Sciatic nerve (tissue), 2 donors: ENCODE measurements at places on chromosomes 1 and 21. TPM values are rescaled to one million over a fixed set of nuclear protein-coding genes. Genes with fewer than 3 reads are reported as not detected.

- DNase-seq: no peak
Measured at GRCh38 chr1:78387871-78388270, 102.9 kb upstream of the PTGFR start.

DNA sequence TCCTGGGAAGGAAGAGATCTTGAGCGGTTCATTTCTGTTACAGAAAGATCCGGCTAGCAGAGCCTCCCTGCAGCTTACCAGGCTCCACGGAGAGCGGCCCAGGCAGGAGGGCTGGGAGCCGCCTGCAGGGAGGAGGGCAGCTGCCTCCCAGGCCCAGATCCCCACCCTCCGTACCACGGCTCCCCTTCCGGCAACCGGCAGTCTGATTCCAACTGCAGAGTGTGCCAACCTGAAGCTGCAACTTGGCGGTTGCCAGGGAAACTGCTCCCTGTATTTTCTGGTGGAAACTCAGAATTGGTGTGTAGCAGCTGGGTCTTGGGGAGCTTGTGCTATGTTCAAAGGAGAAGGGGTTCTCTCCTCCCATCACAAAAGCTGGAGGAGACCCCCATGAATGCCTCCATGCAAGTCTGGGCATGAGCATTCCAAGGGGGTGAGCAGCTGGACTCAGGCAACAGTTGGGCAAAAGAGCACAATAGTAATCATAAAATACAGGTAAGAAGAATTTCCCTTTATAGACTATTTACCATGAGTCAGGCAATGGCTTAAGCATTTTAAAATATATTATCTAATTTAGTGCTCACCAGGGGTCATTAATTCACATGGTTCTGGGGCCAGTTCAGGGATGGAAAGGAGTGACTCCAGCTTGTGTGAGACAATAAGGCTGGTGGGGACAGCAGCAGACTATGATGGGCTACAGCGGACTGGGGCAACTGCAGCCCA, 46.1 kb upstream of the KAZN start:
- DNase-seq: no peak

- no peak for DNase-seq
Measured at GRCh38 chr1:190747704-190748103, 270.0 kb upstream of the BRINP3 start.

- DNase-seq: no peak
Measured at GRCh38 chr1:15997076-15997585, 6.9 kb upstream of the SRARP start.

GRCh38 chr21:27244776-27245175, 277.9 kb upstream of the ADAMTS5 start:
- no peak for DNase-seq

FAM163A gene
- not detected for total RNA-seq

DNA sequence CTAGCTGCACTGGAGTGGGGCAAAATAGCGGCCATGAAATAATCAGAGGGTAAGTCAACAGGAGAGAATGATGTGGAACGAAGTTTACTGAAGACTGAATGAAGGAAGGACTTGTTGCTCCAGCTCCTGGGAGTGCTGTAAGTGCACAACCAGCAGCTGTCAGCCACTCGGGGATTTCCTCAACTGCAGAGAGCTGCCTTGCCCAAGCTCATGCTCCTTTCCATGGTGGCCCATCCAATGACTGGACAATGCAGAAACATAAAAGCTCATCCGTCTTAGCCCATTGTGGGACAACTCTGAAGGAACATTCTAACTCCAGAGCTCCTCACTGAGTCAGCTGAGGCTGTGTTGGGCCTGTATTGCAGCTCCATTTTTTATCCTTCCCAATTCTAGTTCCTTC, 21.1 kb upstream of the RBM15 start:
- no peak for DNase-seq

DNA sequence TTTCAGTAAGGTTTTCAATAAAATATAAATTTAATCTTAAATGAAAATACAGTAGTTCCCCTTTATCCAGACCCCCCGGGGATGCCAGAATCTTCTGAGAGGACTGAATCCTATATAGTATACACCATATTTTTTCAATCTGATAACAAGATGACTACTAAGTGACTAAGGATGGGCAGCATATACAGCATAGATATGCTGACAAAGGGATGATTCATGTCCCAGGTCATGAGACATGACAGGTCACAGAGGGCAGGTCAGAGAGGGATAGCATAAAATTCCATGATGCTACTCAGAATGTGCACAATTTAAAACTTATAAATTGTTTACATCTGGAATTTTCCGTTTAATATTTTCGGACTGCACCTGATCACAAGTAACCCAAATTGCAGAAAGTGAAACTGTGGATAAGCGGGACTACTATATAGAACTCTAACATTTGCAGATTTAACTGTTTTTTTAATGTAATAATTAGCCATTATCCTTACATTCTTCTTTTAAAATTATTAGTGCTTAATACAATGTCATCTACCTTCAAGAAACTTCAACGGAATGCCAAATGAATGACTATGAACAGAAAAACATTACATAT, 48.8 kb downstream of the LRRC40 start:
- DNase-seq: no peak

KLF17 gene
- total RNA-seq: not detected

DNA sequence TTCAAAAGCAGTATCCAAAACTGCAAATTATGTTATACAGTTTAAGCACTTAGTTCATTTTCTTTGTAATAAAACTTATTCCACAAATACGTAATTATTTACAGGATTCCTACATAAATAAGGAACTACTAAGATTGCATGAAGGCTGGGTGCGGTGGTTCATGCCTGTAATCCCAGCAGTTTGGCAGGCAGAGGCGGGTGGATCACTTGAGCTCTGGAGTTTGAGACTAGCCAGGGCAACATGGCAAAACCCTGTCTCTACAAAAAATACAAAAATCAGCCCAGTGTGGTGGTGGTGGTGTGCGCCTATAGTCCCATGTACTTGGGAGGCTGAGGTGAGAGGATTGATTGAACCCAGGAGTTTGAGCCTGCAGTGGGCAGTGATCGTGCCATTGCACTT, 69.3 kb downstream of the POU2F1 start:
- no peak for DNase-seq

GRCh38 chr1:172457479-172458130, 13.7 kb upstream of the PIGC start:
- no peak for DNase-seq

- no peak for DNase-seq
Measured at GRCh38 chr1:38296047-38296446, 249.5 kb upstream of the POU3F1 start.

- no peak for DNase-seq
Measured at GRCh38 chr1:197515421-197515820, 247.4 kb downstream of the CRB1 start.

HAO2 gene
- not detected for total RNA-seq

- no peak for DNase-seq
Measured at GRCh38 chr21:45949928-45950739, 31.4 kb upstream of the COL6A1 start.

DNA sequence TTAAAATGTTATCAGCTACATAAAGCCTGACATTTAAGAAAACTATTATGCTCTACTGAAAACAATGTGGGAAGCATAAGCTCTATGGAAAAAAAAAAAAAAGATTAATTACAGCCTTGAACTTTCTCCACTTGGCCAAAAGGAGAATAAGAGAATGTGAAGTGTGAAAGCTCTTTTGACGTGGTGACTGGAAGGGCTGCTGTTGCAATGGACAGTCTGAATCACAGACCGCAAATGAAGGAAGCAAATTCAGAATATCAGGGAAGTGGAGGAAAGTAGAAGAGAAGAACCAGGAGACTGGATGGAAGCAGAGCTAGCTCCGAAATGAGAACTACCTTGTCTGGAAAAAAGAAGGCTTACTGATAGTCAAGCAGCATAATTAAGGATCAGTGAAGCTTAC, 106.8 kb downstream of the AK5 start:
- DNase-seq: no peak

GRCh38 chr1:150869683-150870082, 6.7 kb downstream of the ARNT start:
- DNase-seq: no peak

KRTAP13-2 gene
- total RNA-seq: not detected

DNA sequence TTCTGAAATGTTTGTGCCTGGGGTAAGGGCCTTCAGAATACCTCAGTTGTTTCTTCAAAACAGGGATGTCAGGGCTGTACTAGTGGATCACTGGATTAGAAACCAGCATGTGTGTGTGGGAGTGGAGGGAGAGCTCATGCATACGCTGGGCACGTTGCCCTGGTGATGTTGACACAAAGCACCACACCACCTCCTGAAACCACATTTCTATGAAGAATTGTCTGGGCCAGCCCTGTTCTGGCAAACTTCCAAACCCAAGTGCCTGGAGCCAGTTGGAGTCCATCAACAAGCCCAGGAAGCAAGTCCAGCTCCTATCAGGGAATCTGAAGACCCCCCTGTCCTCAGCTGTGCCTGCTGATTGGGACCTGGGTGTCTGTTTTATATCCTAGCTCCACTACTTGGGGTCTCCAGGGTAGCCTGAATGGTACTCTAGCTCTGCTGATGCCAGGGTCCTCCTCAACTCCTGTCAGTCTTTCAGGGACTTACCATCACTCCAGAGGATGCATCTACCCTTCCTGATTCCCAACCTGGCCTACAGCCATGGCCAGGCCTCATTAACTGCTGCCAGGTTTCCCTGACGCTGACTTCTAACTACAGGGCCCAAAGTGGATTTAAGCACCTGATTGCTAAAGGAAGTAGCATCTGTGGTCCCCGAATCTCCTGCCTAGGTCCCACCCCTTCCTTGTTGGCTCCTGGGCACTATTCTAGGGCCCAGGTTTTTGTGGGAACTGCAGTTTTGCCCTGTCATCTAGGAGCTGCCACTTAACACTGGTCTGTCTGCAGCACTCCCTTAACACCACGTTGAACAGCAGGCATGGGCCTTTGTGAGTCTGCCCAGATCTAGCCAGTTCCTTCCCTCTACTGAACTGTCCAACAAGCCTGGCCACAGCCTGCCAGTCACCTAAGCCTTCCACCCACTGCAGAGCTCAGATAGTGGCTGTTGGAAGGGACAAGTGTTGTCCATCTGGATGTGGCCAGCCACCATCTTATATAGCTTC, 45.5 kb downstream of the LPAR3 start:
- DNase-seq: peak; percentile 72

KIAA0040 gene
- 16.8 TPM for total RNA-seq

- DNase-seq: no peak
Measured at GRCh38 chr1:191350938-191351337, 807.3 kb upstream of the RGS18 start.

GRCh38 chr1:229508823-229509337, 739 bp upstream of the NUP133 start:
- DNase-seq: no peak

- peak; percentile 93 for DNase-seq
Measured at GRCh38 chr21:31559368-31560119, 99.9 kb upstream of the SOD1 start.

GRCh38 chr1:53619367-53620060, 119.5 kb downstream of the GLIS1 start:
- DNase-seq: peak; percentile 32

DNA sequence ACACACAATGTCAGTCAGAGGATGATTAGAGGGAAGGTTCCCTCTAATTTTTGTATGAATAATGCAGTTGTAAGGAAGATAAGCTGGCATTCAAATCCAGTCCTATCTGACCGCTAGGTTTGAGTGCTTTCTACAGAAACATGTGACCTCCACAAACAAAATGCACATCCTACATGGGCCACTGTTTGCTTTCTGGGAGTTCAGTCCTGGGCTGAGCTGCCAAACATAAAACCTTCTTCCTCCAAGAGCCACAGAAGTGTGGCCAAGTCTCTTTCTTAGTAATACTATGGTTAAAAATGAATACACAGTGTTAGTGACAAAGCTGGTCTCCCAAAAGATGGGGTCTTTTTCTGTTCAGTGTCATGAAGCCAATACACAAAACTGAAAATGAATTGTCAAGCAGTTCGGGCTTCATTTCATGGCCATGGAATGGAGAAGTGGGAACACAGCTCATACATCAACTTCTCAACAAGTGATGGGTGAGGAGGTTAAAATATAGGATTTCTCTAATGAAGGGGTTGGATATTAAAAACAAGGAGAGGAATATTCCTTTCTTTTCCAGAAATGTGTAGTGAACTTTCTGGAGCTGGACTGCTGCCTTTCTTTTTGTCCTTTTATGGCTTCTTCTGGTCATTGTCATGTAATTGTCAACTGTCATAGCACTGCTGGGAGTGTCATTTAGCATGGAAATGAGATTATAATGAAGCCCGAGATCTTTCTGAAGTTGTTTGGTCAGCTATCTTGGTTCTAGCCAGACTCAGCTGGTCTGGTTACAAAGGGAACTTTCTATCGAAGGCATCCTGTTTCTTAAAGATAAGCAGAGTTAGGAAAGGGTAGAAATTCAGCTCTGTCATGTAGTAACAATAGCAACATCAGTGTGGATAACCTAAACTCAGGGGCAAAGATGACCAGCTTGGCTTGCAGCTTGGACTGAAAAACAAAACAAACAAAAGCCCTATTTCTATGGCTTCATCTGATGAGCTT, 135.1 kb downstream of the CHD1L start:
- DNase-seq: no peak

GRCh38 chr1:101139821-101140718, 96.7 kb upstream of the S1PR1 start:
- DNase-seq: no peak

HES5 gene
- total RNA-seq: 2.1 TPM

GRCh38 chr1:14592004-14592631, 6.4 kb upstream of the KAZN start:
- no peak for DNase-seq

DNA sequence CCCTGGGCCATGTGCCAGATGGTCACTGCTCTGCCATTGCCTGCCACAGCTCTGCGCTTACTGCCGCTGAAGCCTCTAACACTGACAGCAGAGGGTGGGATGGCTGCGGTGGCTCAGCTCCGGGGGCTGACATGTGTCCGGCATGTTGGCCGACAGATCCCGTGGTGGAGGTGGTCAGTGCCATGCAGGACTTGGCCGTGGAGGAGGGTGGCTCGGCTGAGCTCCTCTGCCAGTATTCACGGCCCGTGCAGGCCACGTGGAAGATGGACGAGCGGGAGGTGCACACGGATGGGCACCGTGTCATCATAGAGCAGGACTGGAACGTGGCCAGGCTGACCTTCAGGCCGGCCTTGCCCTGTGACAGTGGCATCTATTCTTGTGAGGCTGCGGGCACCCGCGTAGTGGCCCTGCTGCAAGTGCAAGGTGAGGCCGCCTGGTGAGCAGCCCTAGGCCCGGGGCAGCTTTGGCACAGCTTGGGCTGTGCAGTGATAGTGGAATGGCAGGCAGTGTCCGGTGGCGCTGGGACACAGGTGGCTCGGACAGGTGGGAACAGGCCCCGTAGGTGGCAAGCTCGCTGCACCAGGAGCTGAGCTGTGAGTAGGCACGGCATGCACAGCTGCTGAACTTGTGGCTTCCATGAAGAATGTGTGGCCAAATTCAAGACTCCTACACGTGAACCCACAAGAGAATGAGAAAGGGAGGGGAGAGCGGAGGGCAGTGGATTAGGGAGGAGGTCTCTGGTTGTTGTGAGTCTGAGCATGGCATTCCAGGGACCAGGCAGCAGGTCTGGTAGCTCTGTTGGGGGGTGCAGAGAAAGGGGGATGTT, 91.8 kb downstream of the TRIM11 start:
- DNase-seq: no peak

DNA sequence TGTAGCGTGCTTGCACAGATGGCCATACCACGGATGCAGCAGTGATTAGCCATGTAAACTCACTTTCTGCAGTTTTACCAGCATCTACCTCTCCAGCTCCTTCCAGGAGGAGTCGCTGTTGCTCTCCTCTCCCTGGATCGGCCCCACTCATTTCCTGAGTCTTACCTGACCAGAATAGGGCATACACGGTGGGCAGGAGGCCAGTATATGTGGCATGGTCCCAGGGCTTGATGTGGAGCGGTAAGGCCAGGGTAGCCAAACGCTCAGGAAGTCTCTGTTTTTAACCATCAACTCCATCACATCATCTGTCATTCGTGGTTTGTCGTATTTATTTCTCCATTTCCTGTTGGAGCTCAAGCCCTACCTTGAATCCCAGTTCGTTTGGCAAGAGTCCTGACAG, 163.4 kb upstream of the USP24 start:
- DNase-seq: no peak
